T-cell (primary cell): ENCODE measurements at places on chromosomes 5 and 9. TPM values are rescaled to one million over a fixed set of nuclear protein-coding genes. Genes with fewer than 3 reads are reported as not detected.

DNA sequence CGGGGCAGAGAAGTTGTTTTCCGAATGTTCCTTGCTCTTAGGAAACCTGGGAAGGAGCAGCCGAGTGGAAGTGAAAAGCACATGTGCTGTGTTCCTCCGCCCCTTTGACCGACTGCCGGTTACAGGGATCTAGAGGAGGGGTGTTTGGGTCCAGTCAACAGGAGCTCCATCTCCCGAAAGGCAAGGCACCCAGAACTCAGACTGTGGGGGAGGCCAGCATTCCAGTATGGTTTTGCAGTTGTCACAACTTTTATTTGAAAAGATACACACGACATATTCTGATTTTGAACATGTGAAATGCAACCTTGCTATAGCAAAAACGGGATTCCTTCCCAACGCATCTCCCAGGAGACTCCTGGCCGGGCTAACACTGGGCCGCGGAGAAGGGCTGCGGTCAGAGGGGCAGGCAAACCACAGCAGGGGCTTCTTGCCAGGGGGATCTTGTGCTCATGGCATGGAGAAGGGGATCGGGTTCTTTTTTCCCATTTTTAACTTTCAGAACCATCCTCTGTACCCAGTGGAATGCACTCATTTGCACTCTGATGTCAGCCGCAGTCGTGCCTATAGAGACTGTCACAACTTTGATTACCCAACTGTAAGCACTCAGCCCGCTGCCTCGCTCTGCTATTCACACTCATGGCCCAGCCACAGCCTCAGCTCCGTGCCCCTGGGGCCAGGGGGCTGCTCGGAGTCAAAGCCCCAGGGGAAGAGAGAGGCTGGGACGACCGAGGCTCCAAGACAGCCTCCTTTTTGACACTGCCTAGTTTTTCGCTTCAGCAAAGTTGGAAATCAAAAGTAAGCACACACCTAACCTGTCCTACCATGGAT lies 3.9 kb downstream of the QRFP start:
- no peak for DNase-seq

- no peak for DNase-seq
Observed at GRCh38 chr5:57693488-57694305, 211.1 kb upstream of the ACTBL2 start.

The MFAP3 gene
- total RNA-seq: 25.1 TPM

DNA sequence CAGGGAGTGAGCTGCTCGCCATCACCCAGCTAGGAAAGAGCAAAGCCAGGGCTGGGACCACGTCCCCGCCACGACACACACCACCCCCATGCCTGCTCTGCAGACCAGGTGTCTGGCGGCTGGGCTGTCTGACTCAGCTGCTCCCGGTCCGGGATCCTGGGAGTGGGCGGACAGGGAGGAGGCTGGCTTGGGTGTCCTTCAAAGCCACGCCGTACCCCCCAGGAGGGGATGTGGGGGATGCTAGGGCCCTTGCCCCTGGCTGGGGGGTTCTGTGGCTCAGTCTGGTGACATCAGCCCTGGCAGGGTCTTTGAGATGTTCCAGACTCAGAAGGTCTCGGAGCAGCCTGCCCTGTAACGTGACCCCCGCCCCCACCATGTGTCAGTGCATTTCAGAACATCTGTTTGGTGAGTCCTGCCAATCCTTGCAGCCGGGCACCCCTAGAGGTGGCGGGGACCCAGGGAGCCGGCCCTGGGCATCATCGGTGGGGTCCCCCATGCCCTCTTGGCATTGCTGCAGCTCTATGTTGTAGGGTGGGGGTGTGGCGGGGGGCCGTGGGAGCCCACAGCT lies 62.3 kb downstream of the HMCN2 start:
- no peak for DNase-seq

- DNase-seq: no peak
Observed at GRCh38 chr5:12277504-12278192, 373.4 kb upstream of the CTNND2 start.

DNA sequence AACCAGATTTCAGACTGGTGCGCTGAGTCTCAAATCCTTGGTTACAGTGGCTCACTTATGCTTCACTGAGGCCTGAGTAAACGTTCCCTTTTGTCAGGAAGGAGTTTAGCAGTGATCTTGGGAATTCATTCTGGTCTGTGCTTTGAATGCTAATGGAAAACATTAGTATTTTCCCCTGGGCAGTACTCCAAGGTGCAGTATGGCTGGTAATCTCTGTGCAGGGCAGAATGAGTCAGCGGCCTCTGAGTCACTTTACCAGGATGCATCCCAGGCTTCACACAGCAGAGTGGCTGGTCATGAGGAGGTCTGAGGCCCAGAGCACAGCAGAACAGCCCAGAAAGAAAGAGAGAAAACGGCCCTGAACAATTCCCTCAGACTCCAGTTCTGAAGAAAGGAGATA lies 54.0 kb downstream of the PCA3 start:
- DNase-seq: no peak

DNA sequence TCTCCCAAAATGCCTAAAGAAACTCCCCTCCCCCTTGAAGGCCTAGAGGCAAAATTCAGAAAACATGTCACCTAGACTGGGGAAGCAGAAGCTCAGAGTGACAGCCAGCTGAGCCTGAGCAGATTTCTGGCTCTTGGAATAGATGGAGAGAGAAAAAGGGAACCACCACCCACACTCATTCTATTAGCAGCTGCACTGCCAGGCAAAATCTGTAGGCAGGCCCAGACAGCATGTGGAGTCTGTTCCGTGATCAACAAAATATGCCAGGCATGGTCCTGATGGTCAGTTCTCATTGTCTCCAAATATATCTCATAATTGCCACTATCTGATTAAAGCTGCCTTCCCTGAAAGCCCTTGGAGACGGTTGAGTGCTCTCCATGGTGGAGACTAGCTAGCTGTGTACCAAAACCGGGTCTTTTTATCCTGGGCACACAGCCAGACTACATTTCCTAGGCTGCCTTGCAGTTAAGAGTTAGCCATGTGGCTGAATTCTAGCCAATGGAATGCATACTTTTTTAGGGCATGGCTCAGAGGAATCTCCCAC lies 131.7 kb upstream of the GPR151 start:
- DNase-seq: no peak

DNA sequence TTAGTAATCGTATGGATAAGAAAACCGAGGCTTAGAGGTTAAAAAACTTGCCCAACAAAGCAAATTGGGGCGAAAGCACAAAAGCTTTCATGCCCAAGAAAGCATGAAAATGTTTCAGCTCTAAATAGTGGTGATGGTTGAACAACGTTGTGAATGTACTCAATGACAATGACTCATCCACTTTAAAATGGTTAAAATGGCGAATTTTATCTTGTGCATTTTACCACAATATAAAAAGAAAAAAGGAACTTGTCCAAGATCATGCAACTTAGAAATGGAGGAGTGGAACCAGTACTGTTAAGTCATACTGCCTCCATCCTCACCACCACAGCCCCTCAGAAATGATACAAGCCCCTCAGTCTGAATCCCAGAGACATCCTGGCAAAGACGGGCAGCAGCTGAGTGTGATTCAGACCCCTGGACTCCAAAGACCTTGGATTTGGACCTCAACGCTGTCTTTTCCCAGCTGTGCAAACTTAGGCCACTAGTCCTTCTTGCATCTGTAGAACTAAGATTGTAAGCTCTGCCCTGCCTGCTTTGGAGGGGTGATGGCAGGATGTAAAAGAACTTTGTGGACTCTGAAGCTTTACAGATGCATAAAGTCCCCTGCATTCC lies 158.4 kb downstream of the GABBR2 start:
- no peak for DNase-seq

The TLN1 gene
- total RNA-seq: 366 TPM

- no peak for DNase-seq
Observed at GRCh38 chr9:98958271-98958984, 14.7 kb downstream of the COL15A1 start.

The FAM193B gene
- total RNA-seq: 167 TPM

- no peak for DNase-seq
Observed at GRCh38 chr9:134029248-134030226, 4.3 kb downstream of the BRD3OS start.

The POLR3G gene
- 2.3 TPM for total RNA-seq

DNA sequence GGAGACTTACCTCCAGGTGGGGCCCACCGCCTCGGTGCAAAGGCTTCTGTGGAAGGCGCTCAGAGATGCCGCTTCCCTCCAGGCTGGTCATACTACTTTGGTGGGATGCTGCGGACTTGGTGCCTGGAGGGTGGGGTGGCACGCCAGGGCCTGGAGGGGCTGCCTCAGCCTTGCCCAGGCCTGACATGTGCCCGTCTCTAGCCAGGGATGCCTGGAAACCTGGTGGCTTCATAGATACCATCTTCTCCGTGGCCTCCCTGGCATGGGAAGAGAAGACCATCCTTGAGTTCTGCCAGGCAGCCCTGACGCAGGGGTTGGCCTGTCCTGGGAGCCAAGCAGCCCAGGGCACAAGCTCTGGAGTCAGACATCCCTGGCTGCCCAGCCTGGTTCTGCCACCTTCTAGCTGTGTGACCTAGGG lies 28.3 kb downstream of the ORM2 start:
- DNase-seq: no peak

DNA sequence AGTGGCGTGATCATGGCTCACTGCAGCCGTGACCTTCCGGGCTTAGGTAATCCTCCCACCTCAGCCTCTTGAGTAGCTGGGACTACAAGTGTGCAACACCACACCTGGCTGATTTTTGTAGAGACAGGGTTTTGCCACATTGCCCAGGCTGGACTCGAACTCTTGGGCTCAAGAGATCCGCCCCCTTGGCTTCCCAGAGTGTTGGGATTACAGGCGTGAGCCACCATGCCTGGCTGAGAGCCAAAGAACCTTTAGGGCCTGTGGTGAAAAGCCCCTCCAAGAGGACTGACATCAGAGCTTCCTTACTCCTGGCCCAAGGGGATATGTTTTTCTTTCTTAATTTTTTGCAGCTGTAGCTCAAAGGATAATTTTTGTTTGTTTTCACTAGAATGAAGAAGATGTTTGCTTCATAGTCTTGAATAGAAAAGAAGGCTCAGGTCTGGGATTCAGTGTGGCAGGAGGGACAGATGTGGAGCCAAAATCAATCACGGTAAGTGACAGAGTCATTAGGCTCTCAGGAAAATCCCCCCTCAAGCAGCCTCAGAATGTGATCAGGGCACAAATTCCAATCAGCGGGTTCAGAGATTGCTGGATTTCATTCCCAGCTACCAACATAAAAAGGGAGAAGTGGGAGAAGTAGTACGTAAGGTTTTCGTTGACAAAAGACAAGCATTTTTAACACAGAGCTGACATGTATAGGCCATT lies 77.1 kb downstream of the GOLPH3 start:
- DNase-seq: no peak

The PCDHGC5 gene
- total RNA-seq: not detected

DNA sequence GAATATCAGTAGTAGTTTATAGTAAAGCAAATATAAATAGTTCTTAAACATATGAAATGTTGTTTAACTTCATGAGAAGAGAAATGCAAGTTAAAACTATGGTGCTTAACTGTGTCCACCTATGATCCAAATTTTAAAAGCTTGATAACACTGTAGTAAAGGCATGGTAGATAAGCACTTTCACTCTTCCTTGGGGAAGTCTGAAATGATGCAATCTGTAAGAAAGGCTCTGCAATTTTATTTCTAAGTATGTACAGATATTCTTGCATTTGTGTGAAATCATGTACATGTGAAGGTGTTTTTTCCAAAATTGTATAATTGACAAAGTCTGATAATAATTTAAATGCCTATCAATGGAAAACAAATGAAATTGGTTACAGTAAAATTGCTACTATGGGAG lies 66.9 kb downstream of the SYK start:
- no peak for DNase-seq

DNA sequence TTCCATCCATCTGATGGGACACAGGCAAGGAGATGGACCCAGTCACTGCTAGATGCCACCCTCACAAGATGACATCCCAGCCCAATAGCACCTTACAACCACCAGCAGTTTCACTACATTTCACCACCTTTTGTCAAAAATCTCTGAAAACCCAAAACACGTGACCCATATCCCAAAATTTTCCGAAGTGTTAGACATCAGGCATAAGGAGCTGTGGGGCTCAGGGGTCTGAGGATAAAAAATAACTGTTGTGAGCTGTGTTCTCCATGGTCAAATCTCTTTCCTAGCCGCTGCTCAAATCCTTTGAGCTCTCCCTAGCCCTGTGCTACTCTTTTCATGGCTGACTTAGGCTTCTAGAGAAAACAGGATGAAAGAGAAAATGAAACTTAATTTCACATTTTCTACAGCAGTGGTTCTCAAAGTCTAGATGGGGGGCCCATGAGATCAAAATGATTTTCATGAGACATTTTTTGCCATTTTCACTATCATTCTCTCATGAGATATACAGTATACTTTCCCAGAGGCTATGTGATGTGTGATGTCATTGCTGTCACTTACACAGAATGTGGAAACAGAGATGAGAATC lies 40.7 kb downstream of the TIMD4 start:
- no peak for DNase-seq

- no peak for DNase-seq
Observed at GRCh38 chr9:86827893-86828292, 119.4 kb downstream of the GAS1 start.

The ROR2 gene
- total RNA-seq: not detected
